Activated effector memory CD4-positive, alpha-beta T cell treated with Interleukin-2 at 50 U/mL for 16 hours (primary cell): ENCODE measurements at places on chromosomes 4 and X.

GRCh38 chr4:115274545-115274944 lies 161.1 kb upstream of the NDST4 start:
- DNase-seq: no peak

DNA sequence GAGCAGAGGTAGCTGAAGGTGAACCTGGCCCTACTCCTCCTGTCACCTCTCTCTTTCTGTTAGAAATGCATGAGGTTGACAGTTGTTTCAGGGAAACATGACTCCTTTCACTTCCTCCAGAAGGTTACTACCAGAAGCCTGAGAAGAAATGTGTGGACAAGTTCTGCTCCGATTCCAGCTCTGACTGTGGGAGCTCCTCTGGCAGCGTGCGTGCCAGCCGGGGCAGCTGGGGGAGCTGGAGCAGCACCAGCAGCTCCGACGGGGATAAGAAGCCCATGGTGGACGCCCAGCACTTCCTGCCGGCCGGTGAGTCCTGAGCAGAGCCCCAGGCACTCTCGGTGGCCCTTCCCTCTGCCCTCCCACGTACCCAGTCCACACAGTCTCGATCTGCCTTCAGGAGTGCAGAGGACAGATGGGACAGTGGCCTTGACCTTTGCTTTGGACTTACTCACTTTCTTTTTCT lies 61.3 kb upstream of the TLR2 start:
- DNase-seq: no peak

- DNase-seq: peak; percentile 47
Observed at GRCh38 chrX:150772150-150772970, 79.2 kb downstream of the MTMR1 start.

DNA sequence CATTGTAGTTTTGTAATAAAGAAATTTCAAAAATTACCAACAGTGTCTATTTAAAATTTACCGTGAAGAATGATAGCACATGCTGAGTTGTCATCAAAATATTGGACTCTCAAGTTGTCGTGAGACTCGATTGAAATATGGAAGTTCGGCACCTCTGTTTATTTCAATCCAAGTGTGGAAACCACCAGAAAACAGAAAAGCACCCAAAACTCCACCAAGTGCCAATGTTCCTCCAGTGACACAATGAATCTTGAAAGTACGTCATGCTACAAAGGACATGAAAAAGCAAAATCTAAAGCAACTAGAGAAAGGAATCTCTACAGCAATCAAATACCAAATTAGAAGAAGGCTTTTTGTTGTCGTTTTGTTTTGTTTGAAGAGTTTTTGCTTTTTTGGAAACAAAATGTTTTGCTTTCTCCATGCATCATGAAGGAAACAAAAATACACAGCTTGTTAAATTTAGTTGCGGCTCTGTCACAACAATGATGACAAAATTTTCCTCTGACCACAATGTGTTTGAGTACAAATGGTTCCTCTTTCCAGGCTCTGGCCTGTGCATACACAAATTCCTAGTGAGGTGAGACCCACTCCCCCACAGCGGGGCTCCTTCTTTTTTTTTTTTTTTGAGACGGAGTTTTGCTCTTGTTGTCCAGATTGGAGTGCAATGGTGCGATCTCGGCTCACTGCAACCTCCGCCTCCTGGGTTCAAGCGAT lies 9.6 kb upstream of the IL13RA1 start:
- no peak for DNase-seq

DNA sequence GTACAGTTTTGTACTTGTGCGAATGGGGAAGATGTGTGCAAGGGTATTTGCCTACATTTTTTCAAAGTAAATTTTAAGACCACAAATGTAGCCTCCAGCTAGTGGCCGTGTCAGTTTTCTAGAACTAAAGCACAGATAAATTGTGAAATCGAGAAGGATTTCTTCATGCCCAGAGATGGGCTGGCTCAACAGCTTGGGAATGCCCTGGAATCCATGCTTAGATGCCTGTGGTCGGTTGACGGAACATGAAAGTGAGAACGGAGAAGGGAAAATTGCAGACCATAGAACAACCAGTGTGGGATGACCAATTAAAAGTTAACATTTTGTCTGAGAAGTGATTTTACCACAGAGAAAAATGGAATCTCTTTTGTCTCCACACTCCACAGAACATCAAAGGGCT lies 73.2 kb upstream of the VCX2 start:
- DNase-seq: no peak

- no peak for DNase-seq
Observed at GRCh38 chrX:79400623-79401022, 33.5 kb upstream of the ITM2A start.

GRCh38 chr4:15182600-15183220 lies 180.4 kb downstream of the CPEB2 start:
- DNase-seq: no peak

- DNase-seq: no peak
Observed at GRCh38 chr4:117957571-117957970, 76.7 kb upstream of the NDST3 start.

- no peak for DNase-seq
Observed at GRCh38 chr4:15186149-15186548, 183.9 kb downstream of the CPEB2 start.

GRCh38 chr4:110418641-110419040 lies 57.3 kb upstream of the ENPEP start:
- no peak for DNase-seq

GRCh38 chr4:55499495-55499894 lies 47.2 kb downstream of the CLOCK start:
- no peak for DNase-seq

GRCh38 chr4:123776267-123776666 lies 379.7 kb downstream of the SPRY1 start:
- no peak for DNase-seq

DNA sequence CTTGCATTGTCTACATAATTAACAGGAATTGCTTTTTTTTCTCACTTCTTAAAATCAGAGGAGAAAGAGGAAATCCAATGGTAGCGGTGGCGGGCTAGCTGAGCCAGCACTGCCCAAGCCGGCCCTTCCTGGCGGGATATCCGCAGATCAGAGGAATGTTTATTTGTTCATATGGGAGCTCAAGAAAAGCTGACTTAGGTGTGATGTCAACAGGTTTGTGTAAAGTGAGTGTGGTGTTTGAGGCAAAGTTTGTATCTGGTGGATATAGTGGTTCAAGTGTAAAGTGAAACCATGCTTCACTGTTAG lies 466 bp upstream of the SLC39A8 start:
- DNase-seq: no peak

DNA sequence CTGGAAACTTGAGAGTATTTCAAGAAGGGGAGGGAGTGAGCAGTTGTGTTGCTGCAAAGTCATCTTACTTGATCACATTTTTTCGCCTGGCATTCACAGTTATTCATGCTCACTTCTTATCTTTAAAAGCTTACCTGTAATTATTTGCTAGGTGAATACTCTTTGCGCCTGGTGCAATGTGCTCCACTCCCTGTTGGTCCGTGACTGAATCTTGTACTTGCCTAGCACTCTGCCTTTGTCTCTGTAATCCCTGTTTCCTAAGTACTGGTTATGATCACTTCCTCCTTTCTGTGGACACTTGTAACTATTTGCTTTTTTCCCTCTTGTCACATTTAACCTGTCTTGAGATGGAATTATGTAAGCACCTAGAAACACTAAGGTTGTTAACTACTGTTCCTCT lies 5.8 kb downstream of the BMP2K start:
- DNase-seq: no peak

- DNase-seq: no peak
Observed at GRCh38 chr4:2168469-2169319, 73.2 kb downstream of the HAUS3 start.

DNA sequence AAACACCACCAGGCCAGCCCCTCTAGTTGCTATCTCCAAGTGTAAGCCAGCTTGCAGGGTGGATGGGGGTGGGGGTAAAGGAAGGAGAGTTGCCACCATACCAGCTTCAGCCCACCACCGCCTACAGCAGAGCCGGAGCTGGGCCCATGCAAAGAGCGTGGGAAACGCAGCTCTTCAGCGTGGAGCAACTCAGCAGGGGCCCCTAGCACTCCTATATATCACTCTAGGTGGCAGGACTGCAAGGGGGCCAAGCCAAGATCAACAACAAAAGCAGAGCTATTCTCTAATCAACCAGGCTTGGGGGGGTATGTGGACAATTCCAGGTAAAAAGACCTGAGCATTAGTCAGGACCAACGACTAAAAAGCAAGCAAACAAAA lies 35.5 kb upstream of the IQSEC2 start:
- DNase-seq: no peak

GRCh38 chrX:132127743-132128142 lies at the start of gene FRMD7:
Gene FRMD7 (minus strand): TSS chrX:132128020. CDS start chrX:132127844, 176 bp downstream.
- DNase-seq: no peak

GRCh38 chr4:82495666-82496065 lies 65.3 kb downstream of the ENOPH1 start:
- no peak for DNase-seq

DNA sequence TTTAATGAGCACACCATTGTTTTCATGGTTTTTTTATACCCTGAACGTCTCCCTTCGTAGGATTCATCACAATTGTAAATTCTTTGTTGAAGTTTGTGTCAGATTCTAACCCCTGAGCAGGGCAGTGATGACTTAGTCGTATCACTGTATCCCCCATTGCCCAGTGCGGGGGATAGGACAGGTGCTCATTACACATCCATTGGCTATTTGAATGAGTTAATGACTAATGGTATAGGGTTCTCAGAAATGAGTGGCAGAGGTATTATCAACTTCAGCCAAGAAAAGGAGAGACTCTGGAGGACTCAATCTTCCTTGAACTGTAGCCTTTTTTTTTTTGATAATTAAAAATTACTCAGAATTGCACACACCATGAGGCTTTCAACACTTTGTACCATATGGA lies 64.6 kb downstream of the SYNPO2 start:
- DNase-seq: no peak
